NCI-H774 (cell line): ENCODE measurements at places on chromosomes 1 and 21.

DNA sequence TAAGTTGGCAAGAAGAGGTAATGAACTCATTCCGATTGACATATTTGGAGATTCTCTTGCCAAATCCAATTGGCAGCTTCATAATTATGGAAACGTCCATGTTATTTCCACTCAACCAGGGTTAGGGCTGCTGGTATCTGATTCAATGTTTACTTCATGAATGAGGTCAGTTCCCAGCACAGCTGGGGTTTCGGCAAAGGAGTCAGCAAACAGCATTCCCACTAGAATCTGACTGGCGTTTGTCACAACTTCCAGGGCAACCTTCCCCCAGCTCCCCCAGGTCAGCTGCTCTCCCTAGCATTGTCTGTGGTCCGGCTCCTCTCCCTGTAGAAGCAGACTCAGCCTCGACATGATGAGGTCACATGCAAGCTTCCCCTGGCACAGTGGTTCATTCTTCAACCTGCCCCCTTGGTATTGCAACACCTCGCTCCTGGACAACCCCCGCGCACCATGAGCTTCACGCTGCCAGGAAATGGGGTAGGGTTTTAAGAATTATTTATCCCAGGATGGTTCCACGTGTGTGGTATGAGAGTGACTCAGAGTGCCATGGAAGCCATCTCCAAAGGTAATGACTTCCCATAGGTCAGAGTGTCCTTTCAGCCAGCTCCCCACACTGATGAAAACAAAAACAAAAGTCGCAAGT, 100.7 kb upstream of the SLC25A33 start:
- DNase-seq = no peak

- peak; percentile 62 for DNase-seq
Observed at GRCh38 chr1:119139857-119140176, 636 bp downstream of the WARS2 start.

- DNase-seq = no peak
Observed at GRCh38 chr1:5757187-5757805, 234.9 kb downstream of the NPHP4 start.

- no peak for DNase-seq
Observed at GRCh38 chr1:197675583-197676208, 99.6 kb downstream of the DENND1B start.

- DNase-seq = no peak
Observed at GRCh38 chr1:82377201-82377884, 576.6 kb downstream of the ADGRL2 start.
